ENCODE measurements at places on chromosomes 4 and X.

- DNase-seq, result no peak
Observed at GRCh38 chrX:47514533-47515235, 31.7 kb upstream of the ZNF41 start.

DNA sequence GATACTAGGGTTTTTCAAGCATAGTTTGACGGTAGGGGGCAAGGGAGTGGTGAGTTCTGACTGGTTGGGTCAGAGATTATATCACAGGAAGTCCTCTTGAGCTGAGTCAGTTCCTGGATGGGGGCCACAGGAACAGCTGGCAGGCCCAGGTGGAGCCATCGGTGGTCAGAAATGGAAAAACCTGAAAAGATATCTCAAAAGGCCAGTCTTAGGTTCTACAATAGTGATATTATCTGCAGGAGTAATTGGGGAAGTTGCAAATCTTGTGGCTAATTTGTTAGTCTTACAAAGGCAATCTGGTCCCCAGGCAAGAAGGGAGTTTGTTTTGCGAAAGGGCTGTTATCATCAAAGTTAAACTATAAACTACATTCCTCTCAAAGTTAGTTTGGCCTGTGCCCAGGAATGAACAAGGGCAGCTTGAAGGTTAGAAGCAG lies 159.3 kb downstream of the PTCHD1 start:
- no peak for DNase-seq

- no peak for DNase-seq
Observed at GRCh38 chr4:101224358-101225218, 122.7 kb downstream of the PPP3CA start.

DNA sequence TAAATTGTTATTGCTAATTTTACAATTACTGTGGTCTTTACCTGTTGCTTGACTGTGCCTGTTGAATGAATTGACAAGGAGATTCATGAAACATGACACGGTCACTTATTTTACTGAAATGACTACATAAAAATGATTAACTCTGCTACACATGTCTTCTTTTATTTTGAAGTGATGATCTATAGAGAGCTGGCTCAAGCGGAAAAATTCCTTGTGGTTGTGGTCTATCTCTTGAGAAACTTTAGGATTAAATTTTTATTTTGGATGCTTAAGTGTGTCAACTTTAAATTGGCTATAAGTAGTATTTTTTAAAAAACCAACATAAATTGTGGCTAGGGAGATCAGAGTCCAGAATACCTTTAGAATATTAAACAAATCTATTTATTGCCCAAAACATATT lies 131.8 kb upstream of the PITX2 start:
- no peak for DNase-seq

DNA sequence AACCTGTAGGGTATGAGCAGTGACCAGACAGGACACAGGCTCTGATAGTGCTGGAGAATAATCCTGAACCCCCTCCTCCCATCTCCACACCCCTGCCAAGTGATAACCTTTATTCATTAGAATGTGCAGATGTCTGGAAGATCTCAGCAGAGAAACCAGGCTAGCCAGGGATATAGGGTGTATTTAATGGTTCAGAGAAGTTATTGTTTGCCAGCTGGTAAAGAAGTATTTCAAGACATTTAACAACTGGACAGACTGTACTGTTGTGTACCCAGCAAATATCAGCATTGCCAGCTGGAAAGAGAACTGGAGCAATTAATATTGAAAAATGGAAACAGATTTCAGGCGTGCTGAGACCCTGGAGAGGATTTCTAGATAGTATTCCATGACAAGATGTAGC lies 94.5 kb downstream of the RASGEF1B start:
- DNase-seq, result no peak

- DNase-seq, result no peak
Observed at GRCh38 chrX:133723930-133724329, 261.5 kb downstream of the GPC3 start.

- DNase-seq, result no peak
Observed at GRCh38 chr4:93918856-93919255, 90.3 kb downstream of the ATOH1 start.
